ENCODE measurements at places on chromosomes 12 and 14.

DNA sequence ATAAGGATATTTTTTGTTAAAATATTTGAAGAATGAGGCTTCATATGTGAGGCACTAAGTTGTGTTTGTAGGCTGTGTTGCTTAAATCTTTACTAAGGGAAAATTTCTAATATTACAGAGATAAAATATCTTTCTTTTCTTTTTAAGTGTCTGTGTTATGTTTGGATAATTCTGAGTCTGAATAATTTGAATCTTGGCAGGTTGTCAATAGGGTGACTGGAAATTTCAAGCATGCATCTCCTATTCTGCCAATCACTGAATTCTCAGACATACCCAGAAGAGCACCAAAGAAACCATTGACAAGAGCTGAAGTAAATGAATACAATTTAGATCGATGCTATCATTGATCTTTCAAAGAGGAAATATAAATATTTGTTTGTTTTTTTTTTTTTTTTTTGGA, 29.4 kb downstream of the TMPO start:
- DNase-seq, result no peak

DNA sequence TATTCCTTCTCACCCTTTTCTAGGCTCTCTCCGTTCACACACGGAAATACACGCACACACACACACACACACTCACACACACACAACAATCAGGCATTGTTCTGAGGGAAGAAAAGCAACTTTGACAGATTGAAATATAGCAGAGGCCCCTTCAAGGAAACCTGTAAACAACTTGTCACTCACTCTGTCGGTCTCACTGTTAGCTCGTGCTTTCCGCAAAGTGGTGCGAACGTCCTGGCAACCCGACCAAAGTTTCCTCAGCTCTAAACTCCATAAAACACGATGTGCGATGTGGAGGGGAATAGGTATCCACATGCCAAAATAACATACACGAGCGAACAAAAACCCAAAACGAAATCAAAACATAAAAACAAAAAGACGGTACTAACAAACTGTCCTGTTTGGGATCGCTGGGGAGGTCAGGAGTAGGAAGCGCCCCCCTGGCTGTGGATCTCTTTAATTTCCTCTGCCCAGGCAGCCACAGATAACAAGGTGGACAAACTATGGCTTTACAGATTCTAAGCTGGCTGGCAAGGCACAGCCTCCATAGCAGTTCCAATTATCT, 822 bp upstream of the SOX5 start:
- DNase-seq, result peak; percentile 38

DNA sequence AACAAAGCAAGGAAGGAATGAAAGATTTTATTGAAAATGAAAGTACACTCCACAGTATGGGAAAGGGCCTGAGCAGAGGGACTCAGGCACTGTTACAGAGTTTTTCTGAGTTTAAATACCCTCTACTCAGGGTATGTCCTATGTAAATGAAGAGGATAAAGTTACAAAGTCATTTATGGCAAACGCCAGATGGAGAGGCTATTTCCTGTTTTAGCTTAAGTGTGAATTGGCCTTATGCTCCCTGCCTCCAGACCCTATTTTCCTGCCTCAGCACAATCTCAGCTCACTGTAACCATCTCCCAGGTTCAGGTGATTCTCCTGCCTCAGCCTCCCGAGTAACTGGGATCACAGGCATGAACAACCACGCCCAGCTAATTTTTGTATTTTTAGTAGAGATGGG, 6.8 kb upstream of the PHC1 start:
- no peak for DNase-seq

DNA sequence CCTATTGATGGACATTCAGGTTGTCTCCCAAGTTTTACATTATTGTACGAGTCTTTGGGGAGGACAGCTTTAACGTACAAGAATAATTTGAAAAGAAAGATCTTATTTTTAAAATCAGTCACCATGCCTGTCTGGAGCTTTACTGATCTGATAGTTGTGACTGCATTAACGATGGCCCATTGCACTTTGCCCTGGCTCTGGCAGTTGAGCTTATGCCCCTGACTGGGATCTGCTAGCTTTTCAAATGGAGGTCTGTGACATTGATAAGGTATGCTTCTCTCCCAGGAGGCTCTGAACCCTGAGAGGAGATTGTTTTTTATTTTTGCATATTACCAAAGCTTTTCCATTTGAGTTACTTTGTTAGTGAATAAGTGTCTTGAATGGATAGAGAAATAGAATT, 17.9 kb upstream of the RAB3IP start:
- no peak for DNase-seq

DNA sequence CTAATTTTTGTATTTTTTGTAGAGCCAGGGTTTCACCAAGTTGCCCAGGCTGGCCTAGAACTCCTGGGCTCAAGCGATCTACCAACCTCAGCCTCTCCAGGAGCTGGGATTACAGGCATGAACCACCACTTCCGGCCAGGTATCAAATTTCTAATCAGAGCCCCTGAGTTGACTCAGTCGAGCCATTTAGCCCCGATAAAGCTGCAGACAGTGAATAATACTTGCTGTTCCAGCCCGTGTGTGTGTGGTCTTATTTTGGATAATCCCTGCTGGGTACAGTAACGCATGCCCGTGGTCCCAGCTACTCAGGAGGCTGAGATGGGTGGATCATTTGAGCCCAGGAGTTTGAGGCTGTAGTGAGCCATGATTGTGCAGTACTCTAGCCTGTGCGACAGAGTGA, 57.0 kb downstream of the TEAD4 start:
- no peak for DNase-seq

- DNase-seq, result no peak
These were observed 30.1 kb downstream of the IFT43 start for GRCh38 chr14:76015668-76016067.

DNA sequence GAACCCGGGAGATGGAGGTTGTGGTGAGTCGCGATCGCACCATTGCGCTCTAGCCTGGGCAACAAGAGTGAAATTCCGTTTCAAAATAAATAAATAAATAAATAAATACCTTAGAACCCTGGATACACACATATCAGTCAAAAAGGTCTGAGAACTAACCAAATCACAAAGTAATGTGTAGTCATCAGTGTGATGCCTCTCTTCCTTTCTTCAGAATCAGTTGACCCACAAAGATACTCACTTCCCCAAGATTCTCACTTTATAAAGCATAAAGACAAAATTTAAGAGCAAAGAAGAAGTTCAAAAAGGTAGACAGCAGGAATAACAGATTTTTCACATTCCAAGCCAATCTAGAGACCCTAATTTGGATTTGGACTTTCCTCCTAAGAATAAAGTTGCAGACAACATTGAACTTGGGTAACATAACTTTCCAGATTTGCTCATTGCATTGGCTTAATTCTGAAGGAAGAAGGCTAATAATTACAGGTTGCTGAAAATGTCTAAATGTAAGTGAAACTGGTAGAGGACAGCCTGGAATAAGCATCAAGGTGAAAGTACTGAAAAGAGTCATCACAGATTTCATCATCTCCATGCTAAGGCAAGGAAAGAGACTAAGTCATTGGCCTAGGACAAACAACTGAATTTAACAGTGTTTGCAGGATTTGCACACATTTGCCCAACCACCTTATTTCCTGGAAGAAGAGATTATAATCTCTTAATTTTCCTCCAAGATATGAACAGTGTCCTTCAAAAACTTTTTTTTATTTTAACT, 17.4 kb downstream of the TMED10 start:
- DNase-seq, result no peak

- no peak for DNase-seq
These were observed 1493.6 kb downstream of the AACS start for GRCh38 chr12:126558810-126559209.

- DNase-seq, result no peak
These were observed 24.3 kb upstream of the PCNX1 start for GRCh38 chr14:70882776-70883492.

GRCh38 chr14:51283402-51284085, 43.5 kb downstream of the TMX1 start:
- DNase-seq, result no peak

DNA sequence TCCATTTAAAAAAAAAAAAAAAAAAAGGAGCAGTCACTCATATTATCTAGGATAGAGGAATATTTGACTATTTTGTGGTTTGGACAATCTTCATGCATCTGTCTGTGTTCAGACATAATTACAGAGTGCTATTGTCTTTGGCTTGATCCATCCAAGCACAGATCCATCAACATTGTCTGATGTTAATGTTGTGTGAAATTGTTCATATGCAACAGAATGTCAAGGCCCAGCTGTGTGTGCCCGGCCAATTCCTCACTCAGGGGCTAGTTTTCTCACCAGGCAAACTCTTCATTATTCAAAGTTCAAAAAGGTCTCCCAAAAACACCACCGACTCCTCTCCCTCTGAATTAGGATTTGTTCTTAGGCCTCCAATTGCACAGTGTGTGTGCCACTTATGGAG, 324.9 kb upstream of the TMTC1 start:
- no peak for DNase-seq

GRCh38 chr14:20377171-20377570, 33.7 kb downstream of the PARP2 start:
- no peak for DNase-seq

DNA sequence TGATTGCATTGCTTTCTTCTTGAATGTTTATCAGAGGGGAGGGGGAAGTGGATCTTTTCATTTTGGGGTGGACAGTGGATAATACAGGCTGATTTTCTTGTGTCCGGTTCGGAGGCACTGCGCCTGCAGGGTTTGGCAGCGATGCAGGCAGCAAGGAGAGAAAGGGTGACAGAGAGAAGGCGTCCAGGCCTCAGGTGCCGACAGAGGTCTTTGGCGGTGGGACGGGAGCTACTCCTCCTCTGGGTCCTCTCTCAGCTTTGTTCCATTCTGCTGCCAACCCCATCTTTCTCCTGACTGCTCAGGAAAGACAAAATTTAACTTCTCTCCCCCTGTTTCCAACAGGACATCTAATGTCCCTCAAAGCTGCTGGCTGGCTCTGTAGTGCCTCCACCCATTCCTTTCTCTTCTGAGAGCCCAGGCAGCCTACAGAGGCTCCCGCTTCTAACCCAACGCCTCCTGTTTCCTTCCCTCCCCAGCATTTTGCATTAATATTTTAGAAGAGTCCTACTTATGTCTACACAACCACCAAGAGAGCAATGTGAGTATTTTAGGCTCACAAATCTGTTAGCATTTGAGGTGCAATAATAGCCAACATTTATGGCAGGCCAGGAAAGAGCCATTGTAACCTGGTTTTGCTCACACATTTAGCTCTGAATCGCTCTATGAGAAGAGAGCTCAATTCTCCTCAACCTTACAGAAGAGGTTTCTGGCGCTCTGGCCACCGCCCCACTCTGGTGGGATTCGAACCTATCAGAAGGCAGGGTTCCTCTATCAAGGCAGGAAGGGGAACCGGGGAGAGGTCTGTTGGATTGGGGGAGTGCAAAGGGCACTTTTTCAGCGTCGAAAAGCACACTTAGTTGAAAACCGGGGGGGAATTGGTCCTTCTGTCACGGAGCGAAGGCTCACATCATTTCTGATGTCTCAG, 7.1 kb upstream of the TBX5 start:
- DNase-seq, result no peak

- peak; percentile 78 for DNase-seq
These were observed at the start of gene LRRC43 for GRCh38 chr12:122182887-122183587. LRRC43 (plus strand) TSS chr12:122183123; CDS start chr12:122183145, 22 bp downstream.

DNA sequence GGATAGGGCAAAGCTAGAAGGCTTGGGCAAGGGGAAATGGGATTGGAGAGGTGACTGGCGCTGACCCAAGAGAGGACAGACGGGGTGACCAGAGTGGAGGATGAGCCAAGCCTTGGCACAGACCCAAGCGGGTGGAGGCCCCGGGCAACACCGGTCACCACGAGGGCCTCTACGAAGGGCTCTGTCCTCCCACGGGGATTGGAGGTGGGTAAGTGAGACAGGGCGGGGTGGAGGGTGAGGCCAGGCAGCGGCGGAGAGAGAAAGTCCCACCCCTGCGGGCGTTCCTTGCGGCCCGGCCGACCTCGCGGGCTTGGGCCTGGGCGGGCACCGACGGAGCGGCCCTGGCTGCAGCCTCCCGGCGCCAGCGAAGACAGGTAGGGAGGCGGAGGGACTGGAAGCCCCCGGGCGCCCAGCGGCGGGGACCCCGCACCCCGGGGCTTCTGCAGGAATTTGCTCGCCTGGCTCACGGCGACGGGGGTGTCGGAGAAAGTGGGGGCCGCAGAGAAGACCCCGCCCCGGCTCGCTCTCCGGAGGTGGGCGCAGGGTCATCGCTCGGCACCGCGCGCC, at the start of gene PAPLN:
Gene PAPLN, plus strand, starts transcription at position 288 of the 567 bp plus-strand sequence. CDS start 2,273 bp downstream, outside the sequence.
- no peak for DNase-seq

GRCh38 chr14:89842837-89843236, 111.7 kb downstream of the EFCAB11 start:
- no peak for DNase-seq

DNA sequence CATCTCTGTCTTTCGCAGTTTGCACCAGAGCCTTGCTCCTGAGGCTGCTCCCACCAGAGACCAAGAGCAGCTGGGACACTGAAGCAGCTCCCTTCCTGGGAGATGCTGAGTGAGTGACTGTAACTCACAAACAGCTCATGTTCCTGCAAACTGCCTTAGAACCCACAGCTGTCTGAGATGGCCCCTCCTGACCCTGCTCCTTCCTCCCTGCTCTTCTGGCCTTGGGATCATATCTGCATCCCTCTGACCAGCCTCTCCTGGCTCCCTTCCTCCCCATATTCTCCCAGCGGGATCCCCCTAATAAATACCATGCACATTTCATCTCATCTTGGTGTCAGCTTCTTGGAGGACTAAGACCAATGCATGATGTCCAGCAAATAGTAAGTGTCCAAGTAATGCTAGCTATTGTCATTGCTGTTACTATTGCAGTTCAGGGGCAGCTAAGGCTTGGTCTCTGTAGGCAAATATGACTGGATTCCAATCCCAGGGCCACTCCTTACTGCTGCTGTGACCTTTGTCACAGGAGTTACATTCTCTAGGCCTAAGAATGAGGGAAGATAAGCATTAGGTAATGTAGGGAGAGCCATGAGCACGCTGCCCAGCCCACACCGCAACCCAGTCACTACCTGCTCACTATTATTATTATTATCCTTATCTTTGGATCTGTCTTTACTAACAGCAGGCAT, 47.9 kb downstream of the SYNE3 start:
- no peak for DNase-seq

GRCh38 chr12:52613384-52614030, 4.9 kb downstream of the KRT73 start:
- peak; percentile 24 for DNase-seq

DNA sequence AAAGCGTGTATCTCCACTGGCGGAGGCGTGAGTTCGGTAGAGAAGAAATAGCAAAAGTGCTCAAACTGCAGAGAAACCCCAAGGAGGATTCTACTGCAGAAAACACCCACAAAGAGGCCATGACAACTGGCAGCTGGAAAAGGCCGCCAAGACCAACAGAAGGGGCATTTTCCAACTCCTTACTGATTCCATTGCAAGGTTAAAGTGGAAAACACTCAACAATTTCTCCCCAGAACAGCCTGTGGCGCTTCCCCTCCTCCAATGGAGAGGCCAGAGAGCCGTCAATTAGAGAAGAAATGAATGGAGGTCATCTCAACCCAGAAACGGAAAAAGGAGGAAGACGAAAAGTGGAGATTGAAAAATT, 618 bp upstream of the ANKRD52 start:
- no peak for DNase-seq
